ENCODE measurements at places on chromosomes 6 and 20.

- no peak for DNase-seq
Observed at GRCh38 chr6:25012657-25013056, 76.9 kb upstream of the RIPOR2 start.

DNA sequence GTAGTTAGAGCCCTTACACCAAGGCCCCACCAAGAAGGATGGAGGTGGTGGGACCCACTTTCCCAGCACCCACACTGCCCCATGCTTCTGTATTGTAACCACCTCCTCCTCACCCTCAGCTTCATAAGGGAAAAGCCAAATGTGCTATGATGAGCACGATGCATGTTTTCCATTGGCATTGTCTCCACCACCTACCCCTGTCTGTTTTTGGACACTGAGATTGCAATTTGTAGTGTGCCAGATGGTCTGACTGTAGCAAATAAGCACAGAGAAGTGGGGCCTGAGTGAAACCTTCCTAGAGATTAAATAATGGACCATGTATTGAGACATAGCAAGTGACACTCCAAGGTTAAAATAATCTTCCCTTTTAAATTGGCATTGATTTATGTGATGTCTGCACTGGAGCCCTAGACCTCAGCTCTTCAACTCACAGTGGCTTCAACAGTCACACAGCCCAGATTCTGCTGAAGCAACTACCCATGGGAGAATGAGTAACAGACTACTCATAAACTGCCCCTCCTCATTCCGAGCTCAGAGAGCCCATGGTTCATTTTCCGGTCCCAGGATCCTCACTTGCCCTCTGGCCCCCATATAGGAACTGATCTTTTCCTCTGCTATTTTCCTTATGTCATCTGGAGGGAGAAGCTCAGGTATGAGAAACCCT lies 177.9 kb downstream of the COL9A1 start:
- DNase-seq, result peak; percentile 18

- DNase-seq, result no peak
Observed at GRCh38 chr6:165098165-165098564, 211.2 kb downstream of the C6orf118 start.

DNA sequence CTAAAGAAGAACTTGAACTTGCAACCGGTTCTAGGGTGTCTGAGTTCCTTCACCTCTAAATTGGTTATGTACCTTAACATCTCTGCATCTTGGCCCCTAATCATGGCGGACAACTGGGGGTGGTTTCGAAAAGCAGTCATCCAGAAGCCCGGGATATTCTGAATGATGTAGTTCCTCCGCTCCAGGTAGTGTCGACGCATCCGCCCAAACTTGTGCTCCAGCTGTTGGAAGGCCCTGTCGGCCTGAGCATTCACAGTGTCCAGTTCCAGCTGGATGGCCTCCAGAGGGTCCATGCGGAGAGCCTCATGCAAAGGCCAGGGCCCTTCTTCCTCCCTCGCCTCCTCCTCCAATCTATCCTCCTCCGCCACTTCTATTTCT lies 887 bp downstream of the TSPYL1 start:
- DNase-seq, result peak; percentile 71

- DNase-seq, result no peak
Observed at GRCh38 chr6:14546036-14546435, 428.5 kb downstream of the CD83 start.
